Kidney epithelial cell (primary cell): ENCODE measurements at places on chromosomes 4 and X.
A peak's percentile ranks its signal among the peaks of the same experiment; 100 is the strongest.

DNA sequence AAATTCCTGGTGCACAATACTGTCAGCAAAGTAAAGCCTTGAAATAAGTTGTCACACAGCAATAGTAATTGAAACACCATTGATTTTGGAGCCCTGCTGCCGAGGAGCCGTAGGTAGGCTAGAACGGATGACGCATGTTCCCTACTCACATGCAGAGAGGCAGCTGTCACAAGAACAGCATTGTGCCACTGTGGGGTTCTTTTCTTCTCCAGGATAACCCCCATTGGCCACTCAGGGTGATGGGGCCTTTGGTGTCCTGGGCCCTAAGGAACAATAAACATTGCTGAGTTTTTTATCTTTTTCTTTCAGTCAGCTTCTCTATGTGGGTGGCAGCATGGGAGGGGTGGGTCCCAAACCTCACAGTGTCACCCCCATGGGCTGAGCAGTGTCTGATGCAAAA, 542.3 kb downstream of the BCOR start:
- DNase-seq, result no peak

- DNase-seq, result no peak
Measured at GRCh38 chr4:103429283-103429682, 231.1 kb upstream of the CENPE start.

DNA sequence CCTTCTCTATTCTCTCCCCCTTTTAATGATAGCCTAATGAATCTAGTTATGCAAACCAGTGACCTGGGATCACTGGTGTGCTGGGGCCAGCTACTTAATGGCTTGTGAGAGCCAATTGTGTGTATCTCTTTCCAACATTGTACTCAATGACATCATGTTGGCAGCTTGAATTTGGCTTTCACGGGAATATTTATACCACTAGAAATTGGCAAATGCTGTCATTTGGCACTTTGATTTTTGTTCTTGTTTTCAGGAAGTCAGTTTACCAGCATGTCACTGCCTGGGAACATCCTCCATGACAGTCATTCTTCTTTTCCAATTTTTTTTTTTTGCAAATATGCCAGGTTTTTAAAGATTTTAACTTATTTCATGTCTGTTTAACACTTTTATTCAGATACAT, 1685.3 kb downstream of the STIM2 start:
- DNase-seq, result no peak

GRCh38 chr4:137213372-137214173, 318.7 kb downstream of the PCDH18 start:
- no peak for DNase-seq

DNA sequence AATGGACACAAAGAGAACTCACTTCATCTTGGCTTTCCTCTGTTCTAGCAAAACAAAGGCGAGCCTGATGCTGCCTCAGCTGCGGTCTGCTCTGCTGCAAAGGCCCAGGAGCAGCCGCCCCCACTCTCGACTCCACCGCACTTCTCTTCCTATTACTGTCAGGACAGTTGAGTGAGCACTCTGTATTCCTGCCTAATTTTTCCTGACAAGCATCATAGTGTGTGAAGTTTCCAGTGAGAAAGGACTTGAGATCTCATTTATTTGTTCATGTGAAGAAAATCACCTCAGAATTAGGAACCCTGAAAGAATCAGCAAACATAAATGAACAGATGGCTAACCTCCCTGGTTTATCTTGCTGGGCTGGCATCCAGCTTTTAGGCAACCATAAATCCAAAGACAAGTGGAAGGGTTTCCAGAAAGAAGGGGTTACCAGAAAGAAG, 15.6 kb downstream of the SCARB2 start:
- DNase-seq, result no peak

DNA sequence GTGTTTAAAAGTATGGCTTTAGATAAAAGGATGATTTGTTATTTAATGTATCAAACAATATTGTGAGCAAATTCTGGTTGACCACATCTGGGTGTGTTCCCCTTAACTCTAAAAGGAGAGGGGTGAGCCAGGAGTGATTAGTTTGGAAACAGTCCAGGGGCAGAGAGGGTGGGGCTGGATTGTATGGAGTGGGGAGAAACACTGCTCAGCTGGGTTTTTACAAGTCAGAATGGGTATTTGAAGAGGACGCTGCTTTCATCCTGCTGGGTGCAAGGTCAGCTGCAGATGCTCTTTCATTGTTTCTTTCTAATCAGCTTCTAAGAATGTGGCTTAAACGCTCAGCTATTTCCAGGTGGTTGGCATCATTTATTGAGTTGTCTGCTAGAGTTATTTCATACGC, 82.8 kb upstream of the LIMCH1 start:
- DNase-seq, result no peak

DNA sequence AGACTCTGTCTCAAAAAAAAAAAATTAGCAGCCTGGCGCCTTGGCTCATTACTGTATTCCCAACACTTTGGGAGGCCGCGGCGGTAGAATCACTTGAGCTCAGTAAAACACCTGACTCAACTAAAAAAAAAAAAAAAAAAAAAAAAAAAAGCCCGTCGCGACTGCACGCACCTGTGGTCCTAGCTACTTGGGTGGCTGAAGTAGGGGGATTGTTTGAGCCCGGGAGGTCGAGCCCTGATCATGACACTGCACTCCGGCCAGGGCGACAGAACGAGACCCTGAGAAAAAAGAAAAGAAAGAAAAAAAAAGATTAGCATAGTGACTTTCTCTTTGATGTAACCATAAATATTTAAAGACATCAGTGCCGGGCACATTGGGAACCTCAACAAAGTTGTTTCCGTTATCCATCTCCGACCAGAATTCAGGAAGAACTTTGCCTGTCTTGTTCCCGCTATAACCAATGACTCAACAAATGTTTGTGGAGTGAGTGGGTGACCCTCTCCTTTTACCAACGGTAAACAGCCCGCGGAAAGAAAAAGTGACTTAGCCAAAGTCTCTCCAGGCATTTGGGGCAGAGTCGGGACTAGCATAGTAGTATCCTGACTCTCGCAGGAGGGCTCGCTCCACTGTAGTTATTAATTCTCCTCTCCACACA, 553 bp upstream of the MED28 start:
- DNase-seq, result peak; percentile 26

GRCh38 chr4:98890702-98891455, 38.1 kb downstream of the EIF4E start:
- DNase-seq, result no peak

GRCh38 chrX:64580035-64580434, 184.8 kb upstream of the MTMR8 start:
- no peak for DNase-seq

DNA sequence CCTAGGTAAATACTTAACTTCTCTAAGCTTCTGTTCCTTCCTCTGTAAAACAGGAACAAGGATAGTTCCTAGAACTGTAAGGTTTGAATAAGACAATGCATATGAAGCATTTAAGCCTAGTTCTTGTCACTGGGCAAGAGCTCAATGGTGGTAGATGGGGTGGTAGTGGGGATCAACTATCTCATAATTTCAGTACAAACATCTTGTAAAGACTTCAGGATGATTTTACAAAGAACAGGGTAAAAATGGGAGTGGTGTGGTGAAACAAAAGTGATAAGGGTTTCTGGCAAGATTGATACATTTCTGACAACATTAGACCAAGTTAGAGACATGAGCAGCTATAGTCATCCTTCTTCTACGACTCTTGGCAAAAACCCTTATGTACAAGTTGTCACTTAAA, 137.8 kb downstream of the SCFD2 start:
- DNase-seq, result no peak
